AG04449 (cell line): ENCODE measurements at places on chromosomes 2 and 18.

DNA sequence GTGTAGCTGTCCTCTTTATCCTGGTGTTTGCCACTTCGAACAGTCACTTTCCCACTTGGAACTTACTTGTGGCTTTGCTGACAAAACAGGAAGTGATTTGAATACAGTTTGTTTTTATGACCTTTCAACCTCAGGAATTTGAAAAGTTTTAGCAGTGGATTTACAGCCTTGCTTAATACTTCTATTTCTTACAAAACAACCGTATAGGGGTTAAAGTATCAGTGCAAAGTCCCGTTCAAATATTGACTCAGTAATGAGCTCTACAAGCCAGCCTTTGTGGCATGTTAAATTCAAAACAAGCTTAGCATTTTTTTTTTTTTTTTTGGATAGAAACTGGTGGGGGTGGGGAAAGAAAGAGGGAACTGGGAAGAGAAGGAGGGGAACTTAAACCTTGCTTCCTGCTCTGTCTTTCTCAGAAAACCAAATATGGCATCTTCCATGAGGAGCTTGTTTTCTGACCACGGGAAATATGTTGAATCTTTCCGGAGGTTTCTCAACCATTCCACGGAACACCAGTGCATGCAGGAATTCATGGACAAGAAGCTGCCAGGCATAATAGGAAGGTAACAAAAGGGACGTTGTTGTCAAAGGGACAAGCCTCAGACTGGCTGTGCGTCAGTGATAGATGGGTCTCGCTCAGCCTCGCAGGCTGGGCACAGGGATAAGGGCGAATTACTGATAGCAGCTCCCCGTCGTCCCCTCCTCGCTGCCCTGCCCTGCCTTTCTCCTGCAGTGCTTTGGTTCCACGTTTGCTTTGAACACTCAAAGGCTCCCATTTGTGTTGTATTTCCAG, at the start of gene HNMT:
Gene HNMT, plus strand, starts transcription at position 408 of the 793 bp plus-strand sequence. Its CDS starts 19 bp downstream, at position 427.
- DNase-seq = no peak

DNA sequence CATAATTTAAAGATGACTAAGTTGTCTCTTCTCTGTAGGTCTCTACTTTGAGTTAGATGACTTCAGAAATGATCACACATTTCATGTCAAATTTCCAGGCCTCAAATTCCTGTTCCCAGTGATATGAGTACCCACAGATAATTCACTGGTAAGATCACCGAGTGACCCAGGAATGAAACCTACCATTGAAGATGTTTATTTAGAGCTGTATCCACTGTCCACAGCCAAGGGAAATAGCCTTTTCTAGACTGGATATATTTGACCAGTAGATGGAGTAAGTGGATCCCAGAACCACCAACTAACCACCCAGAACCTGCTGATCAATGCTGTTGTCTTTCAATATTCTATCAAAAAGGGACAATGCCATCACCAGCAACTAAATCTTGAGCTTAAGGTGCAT, 238.8 kb downstream of the SLC8A1 start:
- no peak for DNase-seq

- DNase-seq = peak; percentile 59
Observed at GRCh38 chr18:63539904-63540510, 2.2 kb upstream of the SERPINB12 start.

GRCh38 chr2:125756431-125756830, 899.5 kb upstream of the GYPC start:
- DNase-seq = no peak

GRCh38 chr2:29012211-29012681, 31.1 kb downstream of the TOGARAM2 start:
- no peak for DNase-seq

DNA sequence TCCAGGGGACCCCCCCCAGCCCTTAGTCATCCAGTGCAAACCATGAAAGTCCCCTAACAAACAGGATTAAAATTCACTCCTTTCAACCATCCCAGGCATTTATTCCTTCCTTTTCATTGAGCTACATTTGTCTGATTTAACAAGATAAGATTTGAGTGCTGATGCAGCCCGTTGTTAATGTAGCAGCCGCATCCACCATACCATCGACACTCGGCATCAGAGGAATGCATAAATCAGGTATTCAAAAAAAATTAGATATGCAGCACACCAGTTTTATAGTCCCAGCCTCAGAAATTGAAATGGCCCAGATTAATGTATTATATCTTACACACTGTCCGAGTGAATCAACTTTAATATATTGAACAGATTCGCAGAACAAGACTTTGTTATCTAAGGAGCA, 676.5 kb upstream of the FANCL start:
- DNase-seq = no peak

- no peak for DNase-seq
Observed at GRCh38 chr2:96964221-96964905, 22.0 kb downstream of the FAM178B start.

GRCh38 chr2:20425371-20425881, 21.4 kb upstream of the RHOB start:
- DNase-seq = no peak

GRCh38 chr2:234559609-234560008, 62.7 kb upstream of the ARL4C start:
- DNase-seq = no peak

GRCh38 chr2:109260116-109260855, 131.3 kb downstream of the SH3RF3 start:
- no peak for DNase-seq

DNA sequence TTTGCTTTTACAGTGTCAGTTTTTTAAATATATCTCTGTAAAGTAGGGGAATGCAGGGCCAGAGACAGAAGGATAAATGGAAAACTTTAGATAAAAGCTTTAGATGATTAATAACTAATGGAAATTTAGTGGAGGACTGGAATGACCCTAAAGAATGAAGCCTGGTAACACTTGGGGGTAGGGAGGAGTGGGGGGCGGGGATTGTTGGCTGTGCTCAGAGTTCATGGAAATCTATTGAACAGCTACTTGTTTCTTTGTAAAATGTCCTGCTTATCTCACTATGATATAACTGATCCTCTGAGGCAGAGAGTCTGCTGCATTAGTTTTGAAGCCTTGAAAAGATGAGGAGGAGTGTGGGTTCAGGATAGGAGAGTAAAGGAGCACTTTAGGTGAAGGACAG, 90.5 kb downstream of the TMEM185B start:
- DNase-seq = no peak

GRCh38 chr2:98535971-98536677, 72.2 kb downstream of the COA5 start:
- DNase-seq = no peak

DNA sequence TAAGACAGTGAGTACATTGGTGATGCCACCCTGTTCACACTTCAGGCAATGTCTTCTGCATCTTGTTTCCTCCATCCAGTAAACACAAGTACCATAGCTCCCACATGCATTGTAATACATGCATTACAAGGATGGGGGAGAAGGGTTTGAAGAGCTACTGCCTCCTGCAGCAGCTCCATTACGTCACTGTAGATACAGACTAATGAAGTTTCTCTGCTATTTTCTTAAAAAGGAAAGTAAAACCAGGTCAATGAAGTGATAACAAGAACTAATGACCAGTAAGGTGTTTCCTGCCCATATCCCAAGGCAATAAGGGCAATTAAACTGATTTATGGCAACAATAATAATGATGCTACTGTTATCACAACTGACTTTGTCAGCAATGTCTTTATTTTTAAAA, 18.2 kb upstream of the BBS5 start:
- no peak for DNase-seq

GRCh38 chr2:32534831-32535230, 93.0 kb upstream of the TTC27 start:
- DNase-seq = no peak

GRCh38 chr2:44928483-44929158, 12.9 kb upstream of the SIX3 start:
- no peak for DNase-seq

GRCh38 chr18:8116341-8117005, 492.8 kb upstream of the RAB12 start:
- DNase-seq = no peak

- no peak for DNase-seq
Observed at GRCh38 chr2:120857422-120857821, 121.8 kb downstream of the GLI2 start.

- peak; percentile 50 for DNase-seq
Observed at GRCh38 chr2:133434959-133435668, 133.1 kb downstream of the NCKAP5 start.

DNA sequence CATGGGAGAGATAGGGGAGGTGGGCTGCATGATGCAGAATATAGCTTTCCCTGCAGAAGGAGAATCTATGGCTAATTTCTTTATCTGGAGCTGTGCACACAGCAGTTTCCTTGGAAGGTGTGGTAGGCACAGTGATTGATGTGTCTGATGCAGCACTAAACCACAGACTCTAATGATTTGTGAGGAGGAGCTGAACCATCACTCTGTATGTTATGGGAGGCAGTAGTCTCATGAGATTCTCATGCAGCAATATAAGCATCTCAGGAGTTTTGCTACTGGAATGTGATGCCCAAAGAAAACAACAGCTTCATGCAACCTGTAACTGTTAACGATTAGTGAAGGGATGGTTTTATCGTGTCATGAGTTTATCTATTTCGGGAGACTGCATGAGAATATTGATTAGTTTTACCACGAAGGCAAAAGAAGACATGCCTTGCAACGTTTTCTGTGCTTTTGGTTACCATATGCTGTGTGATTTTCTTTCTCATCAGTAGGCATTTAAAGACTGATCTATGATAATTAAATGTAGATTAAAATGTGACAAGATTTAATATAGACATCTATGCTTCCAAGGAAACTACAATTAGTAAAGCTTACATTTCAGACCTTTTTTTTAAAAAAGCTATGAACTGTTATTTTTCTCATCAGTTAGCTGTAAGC, 286.8 kb downstream of the ARL6IP6 start:
- no peak for DNase-seq

DNA sequence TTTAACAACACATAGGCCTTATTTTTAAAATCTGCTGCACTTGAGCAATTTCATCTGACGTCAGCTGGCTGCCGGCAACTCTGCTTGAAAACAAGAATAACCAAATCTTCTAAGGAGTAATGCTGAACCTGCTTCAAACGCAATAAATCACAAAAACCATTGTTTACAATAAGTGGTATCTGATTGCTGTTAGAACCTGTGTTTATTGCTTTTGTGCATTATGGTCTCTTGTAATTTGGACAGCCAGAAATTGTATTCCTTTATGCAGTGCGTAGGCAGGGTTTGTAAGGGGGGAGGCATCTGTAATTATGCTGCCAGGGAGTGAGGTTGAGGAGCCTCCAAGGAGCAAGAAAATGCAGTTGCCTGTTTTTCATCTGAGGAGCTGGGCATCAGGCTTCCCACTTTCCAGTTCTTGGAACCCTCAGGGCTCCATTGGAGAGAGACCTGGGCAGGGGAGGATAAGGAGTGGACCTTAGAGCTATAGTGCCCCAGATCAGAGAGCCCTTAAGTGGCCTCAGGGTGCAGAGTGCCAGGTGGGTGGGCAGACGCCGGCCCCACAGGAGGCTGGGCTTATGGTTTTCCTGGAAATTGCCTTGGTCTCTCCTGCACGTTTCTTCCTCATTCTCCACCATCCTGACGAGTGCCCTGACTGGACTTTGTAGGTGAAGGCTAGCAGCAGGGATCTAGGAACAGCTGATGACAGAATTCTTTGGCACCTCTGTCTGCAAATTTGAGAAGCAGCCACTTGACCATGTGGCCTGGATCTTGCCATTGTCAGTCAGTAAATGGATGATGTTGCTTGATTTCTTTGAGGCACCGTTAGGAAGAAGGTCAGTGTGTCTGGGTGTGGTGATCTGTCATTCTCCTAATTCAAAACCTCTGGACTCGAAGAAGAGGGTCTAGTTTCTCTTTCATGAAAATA, 129.2 kb downstream of the KLHL29 start:
- no peak for DNase-seq

DNA sequence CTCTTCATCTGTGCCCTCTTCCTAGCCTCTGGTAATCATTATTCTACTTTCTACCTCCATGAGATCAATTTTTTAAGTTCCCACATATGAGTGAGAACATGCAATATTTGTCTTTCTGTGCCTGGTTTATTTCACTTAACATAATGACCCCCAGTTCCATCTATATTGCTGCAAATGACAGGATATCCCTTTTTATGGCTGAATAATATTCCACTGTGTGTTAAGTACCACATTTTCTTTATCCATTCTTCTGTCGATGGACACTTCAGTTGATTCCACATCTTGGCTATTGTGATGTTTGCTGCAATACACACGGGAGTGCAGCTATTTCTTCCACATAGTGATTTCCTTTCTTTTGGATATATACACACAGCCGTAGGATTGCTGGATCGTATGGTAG, 43.9 kb upstream of the CNOT11 start:
- no peak for DNase-seq

- DNase-seq = no peak
Observed at GRCh38 chr2:144343145-144343544, 176.8 kb downstream of the ZEB2 start.

DNA sequence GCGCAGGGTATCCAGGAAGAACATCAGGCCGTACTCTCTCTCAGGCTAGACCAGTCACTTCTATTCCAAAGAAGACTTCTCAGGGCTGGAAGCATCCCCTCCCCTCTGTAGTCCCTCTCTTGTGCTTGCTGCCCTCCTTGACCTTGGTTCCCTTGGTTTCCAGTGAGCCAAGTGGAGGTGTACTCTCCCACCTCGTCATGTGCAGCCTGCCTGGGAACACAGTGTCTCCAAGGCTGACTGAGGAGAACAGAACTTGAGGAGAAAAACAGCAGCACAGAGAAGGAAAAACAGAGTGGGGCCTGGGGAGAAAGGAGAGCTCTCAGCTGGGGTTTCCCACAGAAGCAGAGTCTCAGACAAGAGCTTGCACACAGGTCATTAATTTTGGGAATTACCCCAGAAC, 52.7 kb downstream of the HAUS1 start:
- no peak for DNase-seq

DNA sequence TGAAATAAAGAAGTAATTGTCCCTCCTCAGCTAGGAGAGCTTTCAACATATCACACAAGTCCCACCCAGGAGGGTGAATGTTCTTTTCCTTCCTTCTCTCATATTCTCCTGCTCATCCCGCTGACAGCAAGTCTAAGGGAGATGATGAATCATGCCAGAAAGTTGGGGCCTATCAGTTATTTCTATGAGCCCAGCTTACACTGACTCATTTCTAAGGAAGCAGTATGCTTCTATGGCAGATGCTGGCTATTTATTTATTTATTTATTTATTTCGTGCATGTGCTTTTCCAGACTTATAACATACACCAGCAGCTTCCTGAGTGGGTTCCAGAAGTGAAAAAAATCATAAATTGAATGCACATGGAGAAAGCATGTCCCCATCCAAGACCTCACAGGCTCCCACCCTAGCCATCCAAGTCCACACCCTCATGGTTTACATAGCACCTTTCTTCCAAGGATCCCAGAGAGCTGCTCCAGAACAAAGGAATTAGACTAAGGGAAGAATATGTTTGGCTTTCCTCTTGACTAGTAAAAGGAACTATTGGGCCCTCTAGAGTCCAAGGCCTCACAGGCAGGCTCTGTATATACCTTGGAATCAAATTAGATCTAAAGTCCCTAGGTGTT, 1074.2 kb upstream of the ZEB2 start:
- no peak for DNase-seq

- DNase-seq = peak; percentile 36
Observed at GRCh38 chr2:100260712-100261620, 61.3 kb downstream of the LONRF2 start.
